ENCODE measurements at places on chromosomes 2 and 18. TPM values are rescaled to one million over a fixed set of nuclear protein-coding genes. Genes with fewer than 3 reads are reported as not detected.

REG3G gene
- not detected for polyA plus RNA-seq

MTLN gene
- 19.3 TPM for polyA plus RNA-seq

DES gene
- 6.1 TPM for polyA plus RNA-seq

- DNase-seq: no peak
Observed at GRCh38 chr2:228675091-228675490, 493.6 kb upstream of the SPHKAP start.

DNA sequence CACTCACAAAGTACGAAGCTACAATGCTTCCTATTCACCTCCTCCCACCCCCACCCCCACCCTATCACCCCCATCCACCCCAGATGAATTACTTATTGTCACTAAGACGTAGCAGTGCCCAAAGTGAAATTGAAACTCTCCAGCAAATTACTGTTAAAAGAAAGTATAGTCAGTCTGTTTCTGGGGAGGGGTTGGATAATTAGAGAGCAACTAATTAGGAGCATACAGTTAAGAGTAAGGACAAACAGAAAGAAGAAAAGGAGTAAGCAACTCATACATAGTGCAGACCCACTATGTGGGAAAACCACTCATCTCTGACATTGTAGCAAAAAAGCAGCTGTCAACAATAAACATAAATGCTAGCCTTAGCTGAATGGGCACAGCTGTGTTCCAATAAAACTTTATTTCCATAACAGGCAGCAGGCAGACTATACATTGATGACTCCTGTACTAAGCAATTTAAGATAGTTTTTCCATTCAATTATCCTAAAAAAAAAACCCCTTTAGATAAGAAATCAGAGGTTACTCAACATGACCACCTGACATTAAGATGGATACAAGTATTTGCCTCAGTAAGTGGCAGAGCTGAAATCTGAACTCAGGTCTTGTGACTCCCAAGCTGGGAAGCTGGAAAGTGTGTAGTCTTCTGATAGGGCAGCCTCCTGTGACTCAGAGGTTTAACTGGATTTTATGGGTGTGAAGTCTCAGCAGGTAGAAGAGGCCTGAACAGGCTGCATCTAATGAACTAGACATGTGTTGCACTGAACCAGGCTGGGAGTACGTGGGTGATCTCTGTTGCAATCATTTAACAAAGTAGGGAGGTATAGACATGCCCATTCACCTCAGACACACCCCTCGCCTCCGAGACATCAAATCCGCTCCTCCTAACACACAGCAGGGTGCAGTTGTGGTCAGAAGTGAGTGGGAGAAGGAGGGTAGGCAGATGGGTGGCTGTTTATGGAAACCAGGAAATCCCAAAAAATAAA lies 171.8 kb upstream of the KLF7 start:
- DNase-seq: no peak

DNA sequence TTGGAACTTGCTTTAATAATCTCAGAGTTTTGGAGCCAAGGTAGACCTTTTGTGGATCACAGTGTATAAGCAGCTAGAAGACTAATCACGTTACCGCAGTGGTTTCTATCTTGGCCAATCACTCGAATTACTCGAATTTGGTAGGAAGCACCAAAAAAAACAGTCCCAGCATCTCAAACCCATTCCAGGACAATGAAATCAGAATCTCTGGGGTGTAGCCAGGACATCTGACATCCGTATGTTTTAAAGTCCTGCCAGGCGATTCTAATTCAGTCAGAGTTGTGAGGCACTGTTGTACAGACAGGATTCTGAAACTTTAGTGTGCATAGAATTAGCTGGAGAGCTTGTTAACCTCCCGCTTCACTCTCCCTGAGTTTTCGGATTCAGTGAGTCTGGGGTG lies 30.8 kb downstream of the GRHL1 start:
- no peak for DNase-seq

GRCh38 chr2:2730301-2730833 lies 399.3 kb upstream of the MYT1L start:
- DNase-seq: no peak

DNA sequence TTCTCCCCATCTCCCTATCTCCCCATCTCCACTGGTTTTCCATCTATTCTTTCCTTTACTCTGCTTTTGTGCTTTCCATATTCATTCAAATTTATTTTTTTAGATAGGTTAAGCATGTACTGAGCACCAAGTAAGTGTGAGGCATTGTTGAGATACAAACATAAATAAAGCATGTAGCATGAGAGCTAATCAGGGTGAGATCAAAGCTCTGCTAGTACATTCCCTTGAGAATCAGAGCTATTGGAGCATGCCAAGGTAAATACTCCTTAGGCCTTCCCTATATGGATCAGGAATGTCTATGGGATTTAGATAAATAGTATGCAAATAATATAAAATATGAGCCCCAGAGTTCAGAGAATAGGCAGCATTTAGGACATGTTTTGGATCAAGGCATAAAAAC lies 25.3 kb downstream of the BABAM2 start:
- DNase-seq: no peak

- DNase-seq: no peak
Observed at GRCh38 chr2:236972491-236973342, 113.0 kb upstream of the COPS8 start.
